Esophagus muscularis mucosa (tissue), 4 donors: ENCODE measurements at places on chromosomes 16 and 17.

DNA sequence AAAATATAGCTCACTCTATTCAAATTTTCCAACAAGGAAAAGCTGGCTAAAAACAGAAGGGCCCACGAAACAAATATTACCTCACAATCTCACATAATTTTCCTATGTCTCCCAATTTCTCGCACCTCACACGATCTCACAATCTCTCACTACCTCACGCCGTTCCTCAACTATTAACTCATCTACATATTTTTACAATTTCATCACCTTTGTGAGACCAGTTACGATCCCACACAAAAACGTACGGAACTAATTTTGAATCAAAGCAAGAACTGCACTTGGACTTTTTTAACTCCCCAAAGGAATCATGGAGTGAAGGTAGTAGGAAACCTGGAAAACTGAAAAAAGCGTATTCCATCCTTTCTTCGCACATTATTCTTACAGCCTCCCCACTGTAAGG is 1.1 kb downstream of the CBX1 start:
- H3K4me1 ChIP-seq, result peaks cover 15% of the 10 kb centered on the region
- DNase-seq, result no peak
- H3K36me3 ChIP-seq, result no peaks in the 10 kb centered on the region
- peak overlapping the region; percentile 89 for H3K27ac ChIP-seq
- no peaks in the 10 kb centered on the region for H3K27me3 ChIP-seq

- no peaks in the 10 kb centered on the region for H3K27me3 ChIP-seq
- no peak overlapping the region for H3K27ac ChIP-seq
- no peak for DNase-seq
- H3K4me1 ChIP-seq, result peaks cover 23% of the 10 kb centered on the region
- H3K36me3 ChIP-seq, result no peaks in the 10 kb centered on the region
- peak overlapping the region; percentile 55 for H3K4me3 ChIP-seq
Observed at GRCh38 chr16:89246383-89246902, 28.9 kb downstream of the ZNF778 start.

- H3K27me3 ChIP-seq, result no peaks in the 10 kb centered on the region
- no peak overlapping the region for H3K4me3 ChIP-seq
- no peak for DNase-seq
- H3K27ac ChIP-seq, result no peak overlapping the region
- peaks cover 47% of the 10 kb centered on the region for H3K36me3 ChIP-seq
Observed at GRCh38 chr17:82439194-82439828, 11.2 kb downstream of the CYBC1 start.

DNA sequence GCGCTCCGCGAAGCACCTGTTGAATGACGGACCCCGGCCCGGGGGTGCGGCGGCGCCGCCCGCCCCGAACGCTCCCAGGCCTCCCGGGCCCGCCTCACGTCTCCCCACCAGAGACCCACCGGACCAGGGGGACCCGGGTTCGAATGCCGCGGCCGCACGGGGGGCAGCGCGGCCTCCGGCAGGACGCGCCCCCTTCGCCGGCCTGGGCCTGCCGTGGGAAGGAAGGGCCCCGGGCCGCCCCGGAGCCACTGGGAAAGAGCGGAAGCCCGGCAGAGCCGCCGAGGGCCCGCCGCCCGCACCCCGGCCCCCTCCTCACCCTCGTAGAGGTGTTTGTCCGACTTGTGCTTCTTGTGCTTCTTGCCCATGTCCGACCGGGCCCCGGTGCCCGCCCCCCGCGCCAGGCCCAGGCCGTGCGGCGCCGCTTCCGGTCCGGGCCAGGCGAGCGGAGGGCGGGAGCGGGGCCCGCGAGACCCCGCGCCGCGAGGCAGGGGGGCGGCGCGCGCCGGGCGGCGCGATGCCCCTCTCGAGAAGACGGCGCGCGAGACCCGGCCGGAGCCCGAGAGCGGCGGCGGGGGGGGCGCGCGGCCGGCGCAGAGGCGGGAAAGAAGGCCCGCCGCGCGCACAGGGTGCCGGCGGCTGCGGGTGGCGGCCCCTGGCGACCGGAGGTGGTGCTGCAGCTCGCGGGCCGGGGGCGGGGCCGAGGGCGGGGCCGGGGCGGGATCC is at the start of gene BRD7:
BRD7 (minus strand) TSS at position 579 of the 723 bp plus-strand sequence; CDS start at position 365, 214 bp downstream.
- H3K4me3 ChIP-seq, result peak within 1 kb of the TSS; percentile 99
- H3K27me3 ChIP-seq, result no peaks in the 10 kb centered on the region
- H3K4me1 ChIP-seq, result peaks cover 66% of the 10 kb centered on the region
- DNase-seq, result no peak
- H3K36me3 ChIP-seq, result peaks cover 13% of the 10 kb centered on the region

DNA sequence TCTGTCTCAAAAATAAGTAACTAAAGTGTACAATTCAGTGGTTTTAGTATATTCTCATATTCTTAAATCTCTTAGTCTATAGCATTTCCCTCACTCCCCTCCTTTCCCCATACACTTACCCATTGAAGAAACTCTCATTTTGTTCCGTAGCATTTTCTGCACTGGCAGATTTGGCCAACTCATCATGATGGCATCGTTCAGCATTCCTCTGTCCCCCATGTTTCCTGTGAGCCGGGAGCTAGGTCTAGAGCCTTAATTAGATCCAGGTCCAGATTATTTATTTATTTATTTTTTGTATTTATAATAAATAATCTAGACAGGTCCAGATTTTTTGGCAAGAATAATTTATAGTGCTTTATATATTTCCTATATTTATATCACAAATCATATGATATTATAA is 31.0 kb downstream of the HEATR3 start:
- DNase-seq, result no peak
- H3K4me3 ChIP-seq, result no peak overlapping the region
- H3K4me1 ChIP-seq, result no peaks in the 10 kb centered on the region
- peaks cover 72% of the 10 kb centered on the region for H3K36me3 ChIP-seq

DNA sequence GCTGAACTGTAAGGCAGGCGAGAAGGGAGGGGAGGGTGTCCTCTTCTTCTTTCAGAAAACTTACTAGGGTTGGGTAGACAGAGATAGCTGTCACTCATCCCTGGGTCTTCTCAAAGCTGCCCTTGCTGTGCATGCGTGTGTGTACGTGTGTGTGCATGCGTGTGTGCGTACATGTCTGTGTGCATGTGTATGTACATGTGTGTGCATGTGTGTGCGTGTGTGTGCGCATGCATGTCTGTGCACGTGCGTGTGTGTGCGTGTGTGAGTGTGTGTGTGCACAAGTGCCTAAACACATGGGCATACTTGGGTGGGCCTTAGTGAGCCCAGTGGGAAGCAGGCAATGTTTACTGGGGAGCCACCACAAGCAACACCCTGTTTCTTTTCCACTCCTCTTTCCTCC is 154.8 kb upstream of the TNRC6C start:
- no peaks in the 10 kb centered on the region for H3K27me3 ChIP-seq
- no peaks in the 10 kb centered on the region for H3K36me3 ChIP-seq
- H3K4me1 ChIP-seq, result peaks cover 11% of the 10 kb centered on the region
- DNase-seq, result no peak
- H3K4me3 ChIP-seq, result no peak overlapping the region
- H3K27ac ChIP-seq, result peak overlapping the region; percentile 59

- no peaks in the 10 kb centered on the region for H3K36me3 ChIP-seq
- peaks cover 10% of the 10 kb centered on the region for H3K4me1 ChIP-seq
- H3K27ac ChIP-seq, result no peak overlapping the region
- DNase-seq, result no peak
- no peaks in the 10 kb centered on the region for H3K27me3 ChIP-seq
- H3K4me3 ChIP-seq, result no peak overlapping the region
Observed at GRCh38 chr16:85843471-85844168, 44.1 kb downstream of the COX4I1 start.

DNA sequence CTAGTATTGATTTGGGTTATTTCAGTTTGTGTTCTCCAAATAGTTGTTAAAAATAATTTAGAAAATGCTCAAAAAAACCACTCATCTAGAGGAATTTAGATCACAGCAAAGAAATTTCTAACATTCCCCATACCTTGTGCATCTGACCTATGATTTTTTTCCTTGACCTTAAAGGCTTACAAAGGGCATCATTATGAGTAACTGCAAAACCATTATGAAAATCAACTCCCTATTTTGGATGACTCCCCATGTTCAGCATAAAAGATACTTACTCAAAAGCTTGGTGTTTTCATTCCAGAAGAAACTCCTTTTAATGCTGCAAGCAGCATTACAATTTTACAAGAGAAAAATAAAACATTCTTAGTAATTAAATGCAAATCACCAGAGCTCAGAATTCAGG is 83.2 kb downstream of the GRIN2A start:
- peaks cover under 1% of the 10 kb centered on the region for H3K4me1 ChIP-seq
- no peak overlapping the region for H3K27ac ChIP-seq
- no peaks in the 10 kb centered on the region for H3K36me3 ChIP-seq
- H3K4me3 ChIP-seq, result no peak overlapping the region
- no peaks in the 10 kb centered on the region for H3K27me3 ChIP-seq

- H3K36me3 ChIP-seq, result no peaks in the 10 kb centered on the region
- no peak overlapping the region for H3K27ac ChIP-seq
- no peaks in the 10 kb centered on the region for H3K27me3 ChIP-seq
Observed at GRCh38 chr17:6045621-6046357, 24.4 kb upstream of the WSCD1 start.

DNA sequence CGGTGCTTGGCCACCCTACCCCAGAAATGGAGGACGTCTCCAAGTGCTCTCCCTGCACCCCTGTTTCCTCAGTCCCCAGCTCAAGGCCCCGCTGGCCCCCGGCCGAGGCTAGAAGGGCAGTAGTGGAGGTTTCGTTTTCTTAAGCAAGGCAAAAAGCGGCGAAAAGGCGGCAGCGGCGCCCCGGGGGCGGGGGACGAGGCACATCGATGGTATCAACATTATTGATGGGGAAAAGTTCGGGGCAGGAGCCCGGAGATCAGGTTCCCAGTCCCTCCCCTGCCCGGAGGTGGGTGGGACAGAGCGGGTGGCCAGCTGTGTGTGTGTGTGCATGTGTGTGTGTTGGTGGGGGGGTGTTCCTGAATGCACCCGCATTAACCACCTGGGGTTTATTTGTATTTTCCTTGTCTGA is 4.1 kb upstream of the SALL1 start:
- H3K4me1 ChIP-seq, result peaks cover 22% of the 10 kb centered on the region
- H3K27ac ChIP-seq, result no peak overlapping the region
- H3K4me3 ChIP-seq, result peak overlapping the region; percentile 27
- no peak for DNase-seq
- no peaks in the 10 kb centered on the region for H3K36me3 ChIP-seq
